Stimulated activated memory B cell treated with anti-CD40 and anti-IgM and Interleukin-4, amounts not matched to agents 10 μg/mL and 1 μg/mL and 100 μg/mL, for 72 hours (primary cell): ENCODE measurements at places on chromosomes 5 and 9.

DNA sequence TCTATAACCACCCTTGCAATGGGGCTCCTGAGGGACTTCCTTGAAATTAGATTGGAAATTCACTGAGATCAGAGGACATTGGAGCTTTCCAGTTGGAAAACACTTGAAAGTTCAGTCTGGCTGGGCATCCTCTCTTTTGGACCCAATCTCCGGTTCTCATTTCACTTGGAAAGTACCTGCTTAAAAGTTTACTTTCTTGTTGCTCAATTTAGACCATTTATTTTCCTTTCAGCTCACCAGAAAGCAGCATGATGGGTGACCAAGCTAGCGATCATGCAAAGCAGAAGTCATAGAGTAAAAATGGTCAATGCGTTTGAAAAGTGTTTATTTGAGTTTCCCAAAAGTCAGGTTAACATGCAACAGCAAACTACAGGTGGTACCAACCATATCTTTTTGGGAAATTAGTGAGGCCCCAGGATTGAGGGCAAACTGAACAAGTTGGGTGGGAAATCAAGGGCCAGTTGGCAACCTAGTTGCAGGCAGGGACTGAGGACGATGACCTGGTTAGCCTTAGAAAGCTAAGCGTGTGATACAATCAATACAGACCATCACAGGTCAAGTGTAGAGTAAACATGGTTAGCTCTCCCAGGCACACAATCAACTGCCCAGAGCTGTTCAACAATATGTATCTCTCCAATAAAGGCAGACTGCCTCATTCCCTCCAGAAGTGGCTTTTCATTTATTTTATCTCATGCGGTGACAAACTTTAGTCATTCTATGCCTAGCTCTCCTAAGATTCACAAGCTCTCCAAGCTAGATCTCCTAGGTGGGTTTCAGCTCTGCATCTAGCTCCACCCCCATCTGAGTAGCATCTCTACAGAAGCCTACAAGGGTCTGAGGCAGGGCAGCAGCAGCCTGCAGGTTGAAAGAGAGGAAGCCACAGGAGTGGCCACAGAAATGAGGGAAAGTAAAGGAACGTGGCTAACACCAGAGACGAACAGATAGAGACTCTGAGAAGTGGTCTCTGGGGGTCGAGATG is 136.9 kb downstream of the UGCG start:
- ATAC-seq = no peak

DNA sequence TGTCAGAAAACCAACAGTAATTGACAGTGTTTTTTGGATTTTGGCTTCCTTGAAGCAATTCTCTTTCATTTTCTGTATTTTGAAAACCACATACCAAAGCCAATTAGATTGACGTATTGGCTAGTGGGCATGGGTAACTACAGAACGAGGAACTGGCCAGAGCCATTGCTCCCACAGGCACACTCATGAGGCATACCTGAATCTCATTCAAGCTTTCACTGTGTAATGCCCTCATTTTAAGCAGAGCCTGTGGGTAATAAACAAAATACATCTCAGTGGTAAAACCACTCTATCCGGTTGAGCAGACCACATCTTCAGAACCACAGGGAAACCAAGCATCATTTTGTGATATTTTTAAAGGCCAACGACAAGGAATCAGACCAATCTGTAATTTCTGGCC is 394.1 kb downstream of the ZNF608 start:
- ATAC-seq = peak; percentile 60

DNA sequence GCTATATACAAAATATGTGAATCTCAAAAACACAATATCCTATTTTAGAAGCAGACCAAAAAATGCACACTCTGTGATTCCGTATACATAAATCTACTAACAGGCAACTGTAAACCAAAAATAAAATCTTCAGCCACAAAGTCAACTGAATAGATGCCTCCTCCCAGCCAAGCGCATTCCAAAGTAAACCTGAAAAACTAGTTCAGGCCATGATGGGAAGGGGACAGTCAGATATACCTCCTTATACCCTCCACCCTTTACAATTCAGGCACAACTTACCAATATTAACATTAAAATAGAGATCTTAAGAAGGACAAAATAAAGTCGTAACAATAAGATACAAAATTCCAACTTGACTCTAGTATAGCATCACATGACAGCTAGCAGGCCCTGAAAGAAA is 1604.5 kb upstream of the NUDT12 start:
- ATAC-seq = no peak

DNA sequence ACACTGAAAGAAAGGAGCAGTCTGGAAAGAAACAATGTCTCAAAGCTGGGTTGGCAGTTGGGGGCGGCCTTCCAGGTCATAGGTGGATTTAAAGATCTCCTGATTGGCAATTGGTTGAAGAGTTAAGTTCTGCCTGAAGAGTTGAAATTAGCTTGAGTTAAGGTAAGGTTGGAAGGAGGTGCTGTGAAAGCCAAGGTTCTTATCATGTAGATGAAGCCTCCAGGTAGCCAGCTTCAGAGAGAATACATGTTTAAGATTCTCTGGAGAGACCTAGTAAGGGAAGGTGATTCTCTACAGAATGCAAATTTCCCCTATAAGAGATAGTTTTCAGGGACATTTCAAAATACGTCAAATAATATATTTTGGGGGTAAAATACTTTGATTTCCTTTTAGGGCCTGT is 387.1 kb downstream of the TMEM232 start:
- ATAC-seq = no peak

GRCh38 chr9:477193-477592 is 262.5 kb downstream of the DOCK8 start:
- ATAC-seq = no peak

DNA sequence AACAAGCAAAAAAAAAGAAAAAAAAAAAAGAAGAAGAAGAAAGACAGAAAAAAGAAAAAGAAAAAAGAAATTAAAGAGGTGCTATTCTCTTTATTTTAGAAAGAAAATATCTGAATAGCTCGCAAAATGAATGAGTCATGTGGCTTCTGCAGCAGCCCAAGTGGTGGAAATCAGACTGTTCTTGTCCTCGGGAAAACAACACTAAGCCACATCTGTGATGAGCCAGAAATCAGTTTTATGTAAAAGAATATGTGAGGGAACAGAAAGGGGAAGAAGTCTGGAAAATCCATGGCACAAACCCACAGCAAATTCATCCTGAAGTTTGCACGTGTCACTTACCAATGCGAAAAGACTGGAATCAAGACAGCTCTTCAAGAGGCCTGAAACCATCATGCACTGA is 118.7 kb upstream of the GAS1 start:
- no peak for ATAC-seq
